ENCODE measurements at places on chromosomes 5 and 9.

- DNase-seq, result no peak
Observed at GRCh38 chr9:96141666-96142065, 160.3 kb downstream of the HSD17B3 start.

DNA sequence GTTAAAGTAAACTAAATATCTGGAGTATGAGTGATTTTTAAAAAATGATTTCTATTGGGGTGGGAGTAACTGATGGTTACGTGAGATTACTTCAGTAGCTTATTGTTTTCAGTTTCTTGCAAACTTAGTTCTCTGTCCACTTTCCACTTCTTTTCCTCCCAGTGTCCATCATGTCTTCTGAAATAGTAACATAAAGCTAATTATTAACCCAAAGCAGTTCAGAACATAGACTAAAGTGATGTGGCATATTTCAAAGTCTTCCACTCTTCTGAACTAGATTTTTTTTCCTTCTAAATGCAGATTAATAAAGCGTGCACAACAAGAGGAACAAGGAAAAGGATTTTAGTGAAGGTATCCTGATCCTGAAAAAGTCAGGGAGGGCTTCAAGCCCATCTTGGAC lies 114.1 kb downstream of the MAN2A1 start:
- no peak for DNase-seq

GRCh38 chr5:67315082-67315989 lies 118.7 kb upstream of the CD180 start:
- no peak for DNase-seq

DNA sequence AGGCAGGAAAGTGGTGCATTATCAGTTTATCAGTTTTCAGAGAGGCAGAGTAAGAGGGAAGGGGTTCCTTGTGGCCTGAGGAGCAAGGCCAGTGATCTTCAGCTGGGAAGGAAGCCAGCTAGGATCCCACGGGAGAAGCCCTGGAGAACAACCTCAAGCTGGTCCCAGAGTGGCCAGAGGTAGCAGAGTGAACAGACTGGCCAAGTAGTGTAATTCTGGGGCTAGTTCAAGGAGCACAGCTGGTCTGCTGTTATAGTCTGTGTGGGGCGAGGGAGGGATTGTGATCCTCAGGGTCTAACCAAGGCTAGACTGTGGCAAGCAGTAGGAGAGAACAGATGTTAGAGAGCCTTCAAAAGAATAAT lies 164.6 kb downstream of the CARTPT start:
- no peak for DNase-seq

DNA sequence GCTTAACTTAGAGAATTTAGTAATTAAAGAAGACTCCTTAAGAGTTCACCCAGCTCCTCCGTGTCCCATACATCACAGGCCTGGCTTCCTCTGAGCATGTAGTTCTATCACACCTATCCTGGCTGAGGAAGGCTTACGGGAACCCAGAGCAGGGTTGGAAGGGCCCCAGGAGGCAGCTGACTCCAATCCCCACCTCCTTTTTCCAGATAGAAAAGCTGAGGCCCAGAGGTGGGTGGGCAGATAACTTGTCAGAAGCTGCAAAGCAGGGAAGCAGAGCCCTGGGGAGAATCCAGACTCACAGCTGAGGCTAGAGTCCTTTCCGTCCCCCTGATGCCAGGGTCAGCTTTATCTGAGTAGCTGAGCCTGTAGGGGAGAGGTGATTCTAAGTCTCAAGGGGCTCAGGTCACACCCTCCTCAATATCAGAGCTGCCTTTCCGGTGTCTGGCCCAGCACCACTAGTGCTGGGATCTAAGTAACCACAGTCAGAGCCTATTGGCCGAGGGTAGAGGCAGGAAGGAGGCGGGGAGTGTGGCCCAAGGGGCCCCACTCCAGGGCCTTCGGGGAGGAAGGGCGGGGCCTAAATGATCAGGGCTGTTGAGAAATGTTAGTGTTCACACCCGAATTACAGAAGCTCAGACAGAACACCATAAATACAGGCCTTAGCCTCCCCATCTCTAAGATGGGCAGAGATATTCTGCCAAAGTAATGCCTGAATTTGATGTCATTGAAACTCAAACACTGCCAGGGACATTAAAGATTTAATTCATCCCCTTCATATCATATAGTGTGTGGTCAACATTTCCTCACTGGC lies 9.9 kb downstream of the CCDC69 start:
- DNase-seq, result no peak

GRCh38 chr5:59424515-59424914 lies 469.0 kb downstream of the PDE4D start:
- no peak for DNase-seq

DNA sequence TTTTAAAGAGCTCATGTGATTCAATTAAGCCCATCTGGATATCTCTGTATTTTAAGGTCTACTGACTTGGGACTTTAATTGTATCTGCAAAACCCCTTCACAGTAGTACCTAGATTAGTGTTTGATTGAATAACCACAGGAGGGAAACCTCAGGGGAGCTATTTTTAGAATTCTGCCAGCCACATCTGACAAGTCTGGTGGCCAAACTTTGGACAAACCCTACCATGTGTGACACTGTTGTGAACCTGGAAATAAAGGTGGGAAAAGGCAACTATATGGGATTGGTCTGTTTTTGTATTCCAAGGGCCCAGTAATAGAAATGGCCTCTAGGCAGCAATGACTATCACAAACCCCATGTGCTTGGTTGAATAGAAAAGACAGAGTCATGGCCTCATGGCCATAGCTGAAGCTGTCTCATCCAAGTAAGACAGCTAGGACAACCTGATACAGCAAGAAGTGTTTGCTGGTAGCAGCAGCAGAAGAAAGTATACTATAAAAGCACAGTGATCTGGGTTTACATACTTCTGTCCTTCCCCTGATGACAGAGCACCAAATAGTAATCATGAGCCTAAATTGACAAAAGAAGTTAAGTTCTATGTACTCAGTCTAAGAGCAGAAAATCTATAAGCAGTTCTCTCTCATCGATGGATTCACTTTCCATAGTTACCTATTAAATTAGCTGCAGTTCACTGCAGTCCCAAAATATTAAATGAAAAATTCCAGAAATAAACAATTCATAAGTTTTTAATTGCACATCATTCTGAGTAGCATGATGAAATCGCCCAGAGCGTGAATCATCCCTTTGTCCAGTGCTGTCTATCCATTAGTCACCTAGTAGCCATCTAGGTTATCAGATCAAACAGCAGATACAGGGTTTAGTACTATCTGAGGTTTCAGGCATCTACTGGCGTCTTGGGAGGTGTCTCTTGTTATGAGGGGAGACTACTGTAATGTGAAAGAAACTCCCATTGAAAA lies 189.8 kb downstream of the ARHGAP26 start:
- DNase-seq, result no peak

- no peak for DNase-seq
Observed at GRCh38 chr5:118236108-118236849, 752.1 kb downstream of the DTWD2 start.

- no peak for DNase-seq
Observed at GRCh38 chr9:96331236-96331947, 29.4 kb upstream of the HSD17B3 start.

- peak; percentile 80 for DNase-seq
Observed at GRCh38 chr5:172283020-172283861, at the start of gene UBTD2. TSS of gene UBTD2 (minus strand) at chr5:172283764. CDS start at chr5:172283665, 99 bp downstream.

DNA sequence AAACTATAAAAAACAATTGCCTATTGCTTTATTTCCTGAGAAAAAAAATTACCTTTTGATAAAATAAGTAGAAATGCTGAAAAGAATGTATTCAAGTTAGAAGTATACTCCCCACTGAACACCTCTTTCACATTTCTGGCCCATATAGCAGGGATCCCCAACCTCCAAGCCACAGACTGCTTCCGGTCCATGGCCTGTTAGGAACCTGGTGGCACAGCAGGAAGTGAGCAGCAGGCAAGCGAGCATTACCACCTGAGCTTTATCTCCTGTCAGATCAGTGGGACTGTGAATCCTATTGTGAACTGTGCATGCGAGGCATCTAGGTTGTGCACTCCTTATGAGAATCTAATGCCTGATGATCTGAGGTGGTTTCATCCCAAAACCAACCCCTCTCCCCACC lies 563.9 kb downstream of the RAB3C start:
- DNase-seq, result no peak

GRCh38 chr5:59709846-59710245 lies 183.7 kb downstream of the PDE4D start:
- DNase-seq, result peak; percentile 15

- DNase-seq, result no peak
Observed at GRCh38 chr9:126451316-126451885, 124.8 kb downstream of the MVB12B start.

DNA sequence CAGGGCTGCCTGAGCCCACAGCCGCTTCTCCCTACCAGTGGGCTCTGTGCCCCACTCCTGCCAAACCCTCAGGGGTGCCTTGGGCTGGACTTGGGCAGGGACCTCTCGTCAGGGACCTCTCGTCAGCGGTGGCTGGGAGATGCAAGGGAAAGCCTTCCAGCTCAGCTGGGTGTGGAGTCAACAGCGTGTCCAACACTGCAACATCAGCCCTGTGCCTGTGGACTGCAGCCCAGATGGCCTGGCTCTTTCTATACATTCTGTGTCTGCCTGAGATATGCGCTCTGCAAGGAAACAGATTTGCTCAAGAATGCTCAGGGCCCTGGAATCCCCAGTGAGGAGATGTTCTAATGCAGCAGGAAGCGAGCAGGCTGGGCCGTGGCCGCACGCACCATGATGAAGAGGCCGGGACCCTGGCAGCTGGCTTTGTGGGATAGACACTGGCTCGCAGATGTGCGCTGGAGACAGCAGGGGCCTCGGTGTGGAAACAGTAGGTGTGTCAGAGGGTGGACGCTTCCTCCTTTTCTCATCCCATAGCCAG lies 85.0 kb upstream of the COL5A1 start:
- no peak for DNase-seq

DNA sequence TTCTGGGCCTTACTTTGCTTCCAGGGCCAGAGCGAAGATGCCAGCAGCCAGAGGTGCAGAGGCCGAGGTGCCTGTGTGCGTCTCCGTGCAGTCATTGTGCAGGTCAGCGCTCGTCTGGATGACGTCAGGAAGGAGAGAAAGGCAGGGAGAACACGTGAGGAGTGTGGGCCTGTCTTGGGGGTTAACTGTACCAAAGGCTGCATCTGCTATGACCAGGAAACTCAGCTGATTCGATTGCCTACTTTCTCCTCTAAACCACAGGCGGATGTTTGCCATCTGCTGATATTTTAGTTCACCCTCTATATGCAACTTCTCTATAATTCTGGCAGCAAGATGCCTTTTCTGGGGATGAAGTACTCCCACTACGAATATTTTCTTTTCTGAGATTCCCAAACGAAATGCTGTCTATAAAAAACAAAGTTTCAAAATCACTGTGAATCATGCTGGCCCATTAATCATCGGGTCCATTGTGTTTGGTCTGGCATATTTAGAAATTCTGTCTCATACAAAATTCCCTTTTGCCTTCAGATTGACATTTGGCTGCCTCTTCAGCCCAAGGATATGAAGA lies 24.8 kb downstream of the PCSK1 start:
- DNase-seq, result no peak

- no peak for DNase-seq
Observed at GRCh38 chr5:62134811-62135210, 171.2 kb upstream of the KIF2A start.

GRCh38 chr9:107707915-107708441 lies 218.4 kb upstream of the KLF4 start:
- DNase-seq, result no peak

- peak; percentile 24 for DNase-seq
Observed at GRCh38 chr5:179343719-179344430, 1.4 kb downstream of the ADAMTS2 start.

DNA sequence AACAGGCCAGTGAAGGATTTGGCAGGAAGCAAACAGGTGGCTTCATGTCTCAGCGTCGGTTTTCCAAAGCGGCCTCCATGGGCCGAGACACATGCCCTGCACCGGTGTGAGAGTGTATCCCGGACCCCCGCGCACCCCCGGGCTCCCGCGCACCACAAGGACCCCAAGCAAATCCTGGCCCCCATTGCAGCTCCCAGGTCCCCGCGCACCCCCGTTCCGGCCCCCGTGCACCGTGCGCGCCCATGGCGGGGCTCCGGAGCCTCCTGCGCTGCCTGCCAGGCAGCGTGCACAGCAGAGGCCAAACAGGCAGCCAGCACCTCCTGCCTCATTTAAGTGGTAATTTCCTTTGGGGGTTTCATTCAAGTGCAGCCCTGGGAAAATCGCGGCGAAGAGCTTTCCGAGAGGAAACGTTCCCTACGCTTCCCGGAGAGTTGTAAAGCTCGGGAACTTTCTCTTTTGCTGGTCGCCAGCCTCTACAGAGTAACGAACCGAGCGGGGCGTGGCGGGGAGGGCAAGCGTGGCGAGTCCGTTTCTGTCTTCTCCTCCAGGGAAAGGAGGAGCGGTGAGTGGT lies 145.5 kb upstream of the SLC24A2 start:
- DNase-seq, result no peak

DNA sequence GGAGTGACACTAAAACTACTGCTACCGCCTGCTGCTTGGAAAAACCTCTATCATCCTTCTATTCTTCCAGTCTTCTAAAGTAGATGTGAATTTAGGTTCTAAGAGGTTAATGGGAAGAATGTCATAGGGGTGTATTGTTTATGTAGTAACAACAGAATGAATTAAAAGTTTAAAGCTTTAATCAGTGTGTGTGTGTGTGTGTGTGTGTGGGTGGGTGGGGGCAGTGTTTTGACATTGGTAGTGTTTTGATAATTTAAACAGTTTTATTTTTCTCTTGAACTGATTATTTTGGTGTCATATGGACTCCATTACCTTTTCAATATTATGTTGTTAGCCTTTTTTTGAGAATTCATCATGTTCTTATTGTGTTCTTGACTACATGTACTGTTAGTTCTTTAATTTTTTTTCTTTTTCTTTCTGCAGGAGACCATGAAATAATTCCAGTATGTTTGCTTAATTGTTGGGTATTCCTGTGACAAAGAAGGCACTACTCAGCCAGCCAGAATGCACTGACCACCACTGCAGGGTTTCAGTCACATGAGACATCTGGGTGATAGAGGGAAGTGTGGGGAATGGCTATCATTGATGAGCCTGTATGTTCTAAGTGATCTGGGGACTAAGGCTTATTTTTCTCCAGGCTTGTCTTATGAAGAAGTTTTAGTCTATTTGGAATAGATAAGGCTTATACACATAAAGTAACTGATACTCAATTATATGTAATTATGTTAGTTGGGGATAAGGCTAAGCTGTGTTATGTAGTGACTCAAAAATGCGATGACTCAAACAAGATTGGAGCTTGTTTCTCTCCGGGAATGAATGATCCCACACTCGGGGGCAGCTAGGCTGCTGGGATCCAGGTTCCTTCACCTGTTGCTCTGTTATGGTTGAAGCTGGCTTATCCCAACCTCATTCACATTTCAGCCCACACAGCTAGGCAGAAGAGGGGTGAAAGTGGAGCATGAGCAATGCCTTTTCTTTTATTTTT lies 50.2 kb upstream of the ACTBL2 start:
- DNase-seq, result no peak

- no peak for DNase-seq
Observed at GRCh38 chr5:67291671-67292070, 95.1 kb upstream of the CD180 start.

- no peak for DNase-seq
Observed at GRCh38 chr9:126504977-126505455, 108.7 kb upstream of the LMX1B start.

DNA sequence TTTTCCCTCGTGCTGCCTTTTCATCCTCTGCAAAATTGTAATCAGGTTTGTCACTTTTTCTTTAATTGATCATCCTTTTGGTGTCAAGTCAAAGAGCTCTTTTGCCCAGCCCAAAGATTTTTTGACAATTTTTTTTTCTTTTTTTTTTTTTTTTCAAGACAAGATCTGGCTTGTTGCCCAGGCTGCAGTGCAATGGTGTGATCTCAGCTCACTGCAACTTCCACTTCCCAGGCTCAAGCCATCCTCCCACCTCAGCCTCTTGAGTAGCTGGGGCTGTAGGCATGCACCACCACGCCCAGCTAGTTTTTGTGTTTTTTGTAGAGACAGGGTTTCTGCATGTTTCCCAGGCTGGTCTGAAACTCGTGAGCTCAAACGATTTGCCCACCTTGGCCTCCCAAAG lies 36.7 kb downstream of the CDK7 start:
- no peak for DNase-seq

Data from WERI-Rb-1 (cell line).